ENCODE measurements at places on chromosomes 7 and 10.

- no peak for DNase-seq
Measured at GRCh38 chr10:132861116-132861691, 75.3 kb upstream of the NKX6-2 start.

GRCh38 chr10:132120734-132121510 lies 55.2 kb downstream of the JAKMIP3 start:
- DNase-seq, result no peak

DNA sequence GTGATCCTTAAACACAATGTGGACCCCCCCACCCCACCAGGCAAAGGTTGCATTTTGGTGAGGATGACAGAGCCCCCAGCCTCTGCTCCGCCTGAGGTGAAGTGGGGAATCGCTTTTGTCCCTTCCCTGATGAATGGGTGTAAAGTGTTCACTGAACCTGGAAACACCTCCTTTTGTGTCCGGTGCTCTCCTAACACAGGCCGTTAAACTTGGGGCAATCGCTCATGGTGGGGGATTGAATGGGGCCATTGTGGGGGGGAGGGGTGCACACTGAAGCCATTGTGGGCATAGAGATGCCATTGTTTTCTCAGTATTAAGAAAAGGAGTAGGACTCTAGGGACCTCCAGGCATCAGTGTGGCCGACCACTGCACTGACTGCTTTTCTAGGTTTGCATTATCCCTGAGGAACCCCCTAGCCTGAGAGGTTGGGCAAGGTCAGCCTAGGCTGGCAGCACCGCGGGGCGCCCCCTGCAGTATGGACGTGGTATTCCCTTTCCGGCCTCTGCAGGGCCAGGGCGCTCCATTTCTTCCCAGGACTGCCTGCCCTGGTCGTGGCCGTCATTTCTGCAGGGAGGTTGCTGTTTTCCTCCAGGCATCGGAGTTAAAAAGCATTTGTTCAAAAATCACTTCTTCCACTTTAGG lies 158.3 kb downstream of the TCF7L2 start:
- no peak for DNase-seq

DNA sequence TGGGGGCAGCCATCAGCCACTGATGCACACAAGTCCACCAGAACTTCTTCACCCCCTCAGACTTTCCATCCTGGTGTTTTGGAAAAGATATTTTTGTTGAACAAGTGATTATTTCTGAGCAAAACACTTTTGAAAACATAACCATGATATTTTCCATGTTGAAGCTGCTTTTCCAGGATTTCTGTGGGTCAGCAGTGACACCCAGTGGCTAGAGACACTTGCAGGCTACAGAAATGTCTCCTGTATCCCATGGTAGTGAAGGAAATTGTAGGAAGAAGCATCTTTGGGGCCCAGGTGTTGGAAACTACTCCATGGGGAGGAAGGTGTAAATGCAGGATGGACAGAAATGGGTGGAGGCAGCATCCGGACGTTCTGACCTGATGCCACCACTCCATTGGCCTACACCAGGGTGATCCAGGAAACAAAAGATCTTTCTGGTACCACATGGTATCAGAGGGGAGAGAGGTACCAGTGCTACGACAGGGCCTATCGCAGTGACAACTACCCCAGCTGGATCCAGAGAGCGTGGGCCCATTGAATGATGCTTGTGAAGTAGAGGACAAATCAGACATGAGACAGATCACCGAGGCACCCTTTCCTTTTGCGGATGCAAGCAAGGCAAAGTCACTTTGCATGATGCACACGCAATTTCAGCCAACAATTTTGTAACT lies 111.7 kb upstream of the COBL start:
- DNase-seq, result no peak

GRCh38 chr7:47259682-47260081 lies 322.2 kb downstream of the TNS3 start:
- DNase-seq, result no peak

- no peak for DNase-seq
Measured at GRCh38 chr10:131820626-131821025, 80.2 kb upstream of the PPP2R2D start.

GRCh38 chr7:27784399-27785053 lies 44.6 kb downstream of the TAX1BP1 start:
- no peak for DNase-seq

- DNase-seq, result no peak
Measured at GRCh38 chr7:44557485-44557884, 16.2 kb downstream of the DDX56 start.

DNA sequence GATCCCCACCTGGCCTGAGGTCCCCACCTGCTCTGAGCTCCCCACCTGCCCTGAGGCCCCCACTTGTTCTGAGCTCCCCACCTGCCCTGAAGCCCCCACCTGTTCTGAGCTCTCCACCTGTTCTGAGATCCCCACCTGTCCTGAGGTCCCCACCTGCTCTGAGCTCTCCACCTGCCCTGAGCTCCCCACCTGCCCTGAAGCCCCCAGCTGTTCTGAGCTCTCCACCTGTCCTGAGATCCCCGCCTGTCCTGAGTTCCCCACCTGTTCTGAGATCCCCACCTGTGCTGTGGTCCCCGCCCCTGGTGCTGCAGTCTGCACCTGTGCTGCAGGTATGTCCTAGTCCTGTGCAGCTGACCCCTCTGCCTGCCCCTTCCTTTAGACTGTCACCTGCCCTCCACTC lies 561.6 kb downstream of the TCERG1L start:
- no peak for DNase-seq

- DNase-seq, result no peak
Measured at GRCh38 chr10:79066411-79067240, 2.1 kb upstream of the ZMIZ1 start.

DNA sequence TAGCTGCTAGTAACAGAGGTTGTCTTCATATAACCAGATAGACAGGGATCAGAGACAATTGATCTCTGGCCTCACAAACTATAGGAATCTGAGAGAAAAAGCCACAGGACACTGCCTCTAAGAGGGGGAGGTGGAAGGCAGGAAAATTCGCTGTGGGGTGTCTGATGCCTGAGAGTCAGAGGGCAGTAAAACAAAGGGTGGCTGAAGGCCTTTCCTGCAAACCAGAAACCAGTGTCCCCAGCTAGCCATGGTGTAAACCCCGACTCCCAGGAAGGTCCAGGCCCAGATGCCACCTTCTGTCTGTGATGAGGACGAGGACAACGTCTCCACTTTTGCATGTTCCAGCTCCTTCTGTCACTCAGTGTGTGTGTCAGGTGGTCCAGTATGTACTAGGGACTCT lies 215.1 kb downstream of the ADARB2 start:
- no peak for DNase-seq

DNA sequence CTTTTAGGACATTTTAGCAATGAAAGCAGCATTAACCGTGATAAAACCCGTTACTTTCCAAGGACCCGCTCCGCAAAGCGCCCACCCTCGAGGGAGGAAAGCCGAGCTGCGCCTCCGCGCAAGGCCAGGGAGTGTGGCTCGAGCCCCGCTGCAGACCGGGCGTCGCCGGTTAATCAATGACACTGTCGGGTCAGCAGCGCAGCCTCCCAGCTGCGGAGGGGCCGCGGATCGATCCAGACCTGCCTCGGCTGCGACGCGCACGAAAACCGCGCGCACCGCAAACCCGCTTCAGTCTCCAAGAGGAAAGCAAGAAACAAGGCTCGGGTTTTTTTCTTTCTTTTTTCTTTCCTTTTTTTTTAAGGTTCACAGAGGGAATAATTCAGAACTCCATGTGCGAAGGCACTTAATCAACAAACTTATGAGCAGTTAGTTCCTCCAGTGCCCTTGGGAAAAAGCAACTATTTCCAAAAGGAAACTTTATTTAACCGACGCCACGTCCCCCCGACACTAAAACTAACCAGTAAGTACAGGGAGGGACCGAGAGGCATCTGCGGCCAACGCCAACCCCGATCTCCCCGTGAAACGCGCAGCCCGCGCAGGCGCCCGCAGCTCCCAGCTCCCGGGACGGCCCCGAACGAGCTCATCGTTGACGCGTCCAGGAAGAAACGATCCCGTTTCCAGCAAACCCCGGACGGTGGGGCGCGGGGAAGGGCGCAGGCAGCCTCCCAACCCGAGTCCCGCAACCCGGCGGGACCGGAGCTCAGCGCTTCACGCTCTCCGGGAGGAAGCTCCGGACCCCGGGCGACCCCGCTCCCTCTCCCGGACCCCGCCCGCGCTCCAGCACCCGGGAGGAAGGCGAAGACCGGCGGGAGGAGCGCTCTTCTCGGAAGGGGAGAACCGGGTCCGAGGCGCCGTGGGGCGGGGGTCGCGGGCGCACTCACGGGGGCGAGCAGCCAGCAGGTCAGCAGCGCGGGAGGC lies 598 bp downstream of the VIPR2 start:
- DNase-seq, result no peak

GRCh38 chr10:19922236-19922963 lies 106.2 kb downstream of the PLXDC2 start:
- no peak for DNase-seq

DNA sequence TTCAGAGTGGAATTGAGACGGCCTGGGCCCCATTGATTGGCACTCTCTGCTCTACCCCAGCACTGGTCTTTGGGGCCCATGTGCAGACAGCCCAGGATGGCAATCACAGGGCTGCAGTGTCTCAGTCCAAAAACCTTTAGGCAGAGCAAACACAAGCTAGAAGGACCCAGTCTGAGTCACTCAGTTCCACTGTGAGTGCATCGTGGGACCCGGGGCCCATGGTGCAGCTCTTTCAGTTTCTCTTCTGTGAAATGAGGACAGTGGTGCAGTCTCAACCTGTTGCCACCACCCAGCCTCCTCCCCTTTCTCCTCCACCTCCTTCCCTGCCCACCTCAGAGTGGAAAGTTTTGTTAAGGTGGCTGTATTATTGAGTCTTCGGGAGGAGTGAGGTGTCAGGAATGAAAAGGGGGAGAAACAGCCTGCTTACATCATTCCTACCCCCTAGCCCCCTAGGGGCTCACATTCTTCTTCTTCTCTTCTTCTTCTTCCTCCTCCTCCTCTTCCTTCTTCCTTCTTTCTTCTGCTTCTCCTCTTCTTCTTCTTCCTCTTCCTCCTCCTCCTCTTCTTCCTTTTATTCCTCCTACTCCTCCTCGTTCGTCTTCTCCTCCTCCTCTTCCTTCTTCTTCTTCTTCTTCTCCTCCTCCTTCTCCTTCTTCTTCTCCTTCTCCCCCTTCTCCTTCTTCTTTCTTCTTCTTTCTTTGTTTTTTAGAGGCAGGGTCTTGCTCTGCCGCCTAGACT lies 19.5 kb upstream of the CARD11 start:
- DNase-seq, result peak; percentile 68

DNA sequence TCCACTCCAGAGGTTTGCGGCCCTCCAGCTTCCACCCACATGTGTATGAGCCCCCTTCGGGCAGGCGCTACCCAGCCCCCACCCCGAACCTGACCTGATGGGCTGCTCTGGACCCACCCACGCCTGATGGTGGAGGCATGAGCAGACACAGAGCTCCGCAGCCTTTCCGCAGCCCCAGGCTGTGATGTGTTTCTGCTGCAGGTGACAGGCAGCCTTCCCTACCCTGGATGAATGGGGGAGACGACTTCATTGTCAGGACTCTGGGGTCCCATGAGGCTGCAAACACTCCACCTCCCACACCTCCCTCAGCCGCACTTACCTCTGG lies 61.2 kb downstream of the OAT start:
- no peak for DNase-seq

- DNase-seq, result no peak
Measured at GRCh38 chr10:62437696-62438095, 63.5 kb downstream of the ZNF365 start.

DNA sequence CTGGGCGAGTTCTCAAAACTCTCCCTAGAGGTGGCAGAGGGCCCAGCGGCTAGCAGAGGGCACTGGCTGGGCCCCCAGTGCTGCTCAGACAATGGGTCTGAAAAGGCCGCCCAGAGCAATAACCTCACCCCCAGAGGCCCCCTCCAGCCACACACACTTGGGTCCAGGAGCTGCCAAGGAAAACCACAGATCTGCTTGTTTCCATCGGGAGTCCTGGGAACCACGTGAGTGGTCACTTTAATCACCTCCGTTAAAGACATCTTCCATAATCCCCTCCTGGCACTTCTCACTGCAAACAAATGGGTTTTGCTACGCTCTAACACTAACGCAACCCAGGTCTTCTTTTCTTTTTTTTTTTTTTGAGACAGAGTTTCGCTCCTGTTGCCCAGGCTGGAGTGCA lies 30.0 kb downstream of the NUDT1 start:
- DNase-seq, result no peak

DNA sequence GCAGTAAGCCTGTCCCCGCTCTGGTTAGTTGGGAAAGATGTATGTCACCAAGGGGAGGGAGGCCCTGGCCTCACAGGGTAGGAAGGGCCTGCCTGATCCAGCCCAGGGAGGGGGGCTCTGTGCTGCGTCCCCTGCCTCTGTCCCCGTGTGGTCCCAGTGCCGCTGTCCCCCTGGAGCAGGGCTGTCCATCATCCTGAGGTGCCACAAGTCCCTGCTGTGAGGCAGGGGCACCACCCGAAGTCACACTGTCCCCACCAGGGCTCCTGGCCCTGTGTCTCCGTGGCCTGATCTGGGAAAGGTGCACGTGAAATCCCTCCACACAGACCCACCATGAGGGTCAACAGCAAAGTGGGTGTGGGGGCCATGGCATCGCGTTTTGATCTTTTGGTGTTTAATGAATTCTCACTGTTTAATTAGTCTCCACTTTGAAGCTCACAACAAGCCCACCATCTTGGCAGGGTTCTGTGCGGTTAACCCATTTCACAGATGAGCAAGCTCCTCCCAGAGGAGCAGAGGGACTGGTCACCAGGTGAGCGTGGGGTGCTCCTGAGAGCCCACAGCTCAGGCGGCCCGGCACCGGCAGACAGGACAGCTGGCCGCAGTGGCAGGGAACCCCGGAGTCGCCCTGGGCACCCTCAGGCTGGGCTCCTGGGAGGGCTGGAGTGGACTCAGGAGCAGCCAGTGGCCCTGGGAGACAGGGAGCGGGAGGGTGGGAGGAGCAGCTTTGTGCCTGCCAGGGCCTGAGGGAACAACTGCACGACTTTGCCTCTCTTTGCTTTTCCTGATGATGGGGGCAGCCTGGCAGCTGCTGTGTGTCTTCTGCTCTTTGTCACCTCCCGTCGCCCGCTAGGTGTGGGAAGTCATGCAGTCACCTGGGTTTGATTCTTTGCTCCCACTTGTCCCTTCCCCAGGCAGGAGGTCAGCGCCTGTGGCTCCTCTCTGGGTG lies 12.0 kb upstream of the CRYGN start:
- no peak for DNase-seq

GRCh38 chr10:62303922-62304321 lies 35.3 kb upstream of the RTKN2 start:
- no peak for DNase-seq

GRCh38 chr7:46201961-46202360 lies 280.9 kb upstream of the IGFBP3 start:
- DNase-seq, result no peak

GRCh38 chr7:44185729-44186128 lies 3.5 kb downstream of the GCK start:
- DNase-seq, result no peak

DNA sequence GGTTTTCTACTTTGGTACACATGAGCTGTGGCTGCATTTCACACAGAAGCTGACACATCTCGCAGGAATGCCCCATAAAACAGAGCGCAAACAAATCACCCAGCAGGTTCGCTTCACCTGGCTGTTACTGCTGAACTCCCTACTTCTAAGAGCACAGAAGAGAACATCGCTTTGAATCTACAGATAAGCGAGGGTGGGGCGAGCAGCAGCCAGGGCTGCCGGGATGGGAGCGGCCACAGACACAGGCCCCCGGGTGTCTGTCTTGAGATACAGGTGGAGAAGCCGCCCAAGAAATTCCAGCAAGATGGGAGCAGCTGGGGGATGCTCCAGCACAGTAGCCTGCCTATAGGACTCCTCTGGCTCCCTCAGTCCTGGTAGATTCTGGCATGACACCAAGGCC lies 27.4 kb downstream of the OGDHL start:
- DNase-seq, result no peak

Measured in activated naive CD8-positive, alpha-beta T cell treated with anti-CD3 and anti-CD28 coated beads, Interleukin-2, amount 50 U/mL, for 16 hours (primary cell).